Aorta (tissue), 5 donors: ENCODE measurements at places on chromosomes 1 and 21. TPM values are rescaled to one million over a fixed set of nuclear protein-coding genes. Genes with fewer than 3 reads are reported as not detected.

- DNase-seq: no peak
Measured at GRCh38 chr1:77608893-77609292, 73.6 kb downstream of the ZZZ3 start.

The ANKRD13C gene
- 25.6 TPM for total RNA-seq

GRCh38 chr1:223515421-223515820, 122.2 kb downstream of the CCDC185 start:
- DNase-seq: no peak

DNA sequence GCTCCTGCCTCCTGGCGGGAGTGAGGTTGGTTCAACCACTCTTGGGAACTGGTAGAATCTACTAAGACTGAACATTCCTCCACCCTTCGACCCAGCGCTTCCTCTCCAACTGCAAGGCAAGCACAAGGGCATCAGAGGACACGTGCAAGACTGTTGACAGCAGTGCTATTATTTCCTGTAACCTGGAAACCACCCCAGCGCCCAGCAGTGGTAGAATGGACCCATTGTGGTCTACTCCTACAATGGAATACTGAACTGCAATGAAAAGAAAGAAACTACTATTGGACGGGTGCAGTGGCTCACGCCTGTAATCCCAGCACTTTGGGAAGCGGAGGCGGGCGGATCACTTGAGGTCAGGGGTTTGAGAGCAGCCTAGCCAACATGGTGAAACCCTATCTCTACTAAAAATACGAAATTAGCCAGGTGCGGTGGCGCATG, 33.0 kb upstream of the TARDBP start:
- DNase-seq: no peak

GRCh38 chr1:92817986-92818764, 13.7 kb upstream of the RPL5 start:
- DNase-seq: no peak

DNA sequence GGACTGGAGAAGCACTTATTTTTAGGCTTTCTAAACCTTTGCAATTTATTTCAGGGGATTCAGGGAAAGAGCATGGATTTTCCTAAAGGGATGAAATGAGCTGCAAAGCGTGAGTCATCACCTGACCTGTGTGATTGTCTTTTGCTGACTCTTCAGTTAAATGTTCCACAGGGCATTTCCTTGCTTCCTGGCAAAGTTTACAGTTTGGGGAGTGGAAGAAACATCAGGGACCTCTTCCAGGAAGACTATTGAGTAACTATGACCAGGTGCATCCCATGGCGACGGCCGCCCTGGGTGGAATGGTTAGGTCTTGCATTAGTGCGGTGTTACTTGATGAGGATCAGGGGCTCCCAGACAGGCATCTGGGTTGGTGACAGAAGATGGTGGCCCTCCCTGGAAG, 79.5 kb upstream of the SIPA1L2 start:
- DNase-seq: no peak

DNA sequence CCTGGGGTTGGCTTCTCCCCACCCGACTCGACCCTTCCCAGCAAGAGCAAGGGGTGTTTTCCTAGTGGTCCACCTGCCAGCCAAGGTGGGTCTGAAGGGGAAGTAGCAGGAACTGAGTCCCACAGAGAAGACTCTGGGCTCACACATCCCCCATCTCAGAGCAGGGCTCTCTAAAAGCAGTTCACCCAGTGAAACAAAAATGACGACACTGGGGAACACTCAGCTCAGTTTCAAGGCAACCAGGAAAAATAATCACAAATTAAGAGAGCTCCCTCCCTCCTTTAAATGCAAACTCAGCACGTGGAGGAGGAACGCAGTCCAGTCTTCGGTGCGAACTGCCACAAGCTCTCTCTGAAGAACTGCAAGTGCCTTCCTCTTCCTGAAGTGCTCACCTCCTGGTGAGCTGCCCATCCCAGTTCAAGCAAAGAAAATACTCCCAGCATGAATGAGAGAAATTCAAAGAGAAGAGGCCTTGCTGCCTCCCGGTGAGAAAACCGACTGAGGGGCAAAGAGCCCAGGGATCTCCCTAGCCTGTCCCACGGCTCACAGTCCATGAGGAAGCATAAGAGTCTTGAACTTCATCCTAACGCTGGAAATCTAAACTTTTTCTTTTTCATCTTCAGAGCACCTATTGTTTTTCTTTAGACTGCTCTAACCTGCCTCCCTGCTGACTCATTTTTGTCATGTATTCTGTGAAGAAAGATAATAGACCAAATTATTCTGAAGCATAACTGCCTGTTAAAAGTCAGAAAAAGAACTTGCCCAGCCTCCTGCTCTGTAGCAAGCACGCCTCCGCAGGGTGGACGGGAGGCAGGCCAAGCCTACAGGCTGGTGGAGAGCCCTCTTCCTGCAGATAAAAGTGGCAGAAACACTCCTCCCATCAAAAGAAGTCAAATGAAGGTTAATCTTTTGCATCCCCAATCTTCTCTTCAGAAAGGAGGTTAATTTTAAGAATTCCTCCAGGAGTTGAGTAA, 281.4 kb downstream of the HHIPL2 start:
- no peak for DNase-seq

The PTPRU gene
- 16.0 TPM for total RNA-seq

GRCh38 chr1:87887100-87887499, 558.4 kb downstream of the LMO4 start:
- no peak for DNase-seq

DNA sequence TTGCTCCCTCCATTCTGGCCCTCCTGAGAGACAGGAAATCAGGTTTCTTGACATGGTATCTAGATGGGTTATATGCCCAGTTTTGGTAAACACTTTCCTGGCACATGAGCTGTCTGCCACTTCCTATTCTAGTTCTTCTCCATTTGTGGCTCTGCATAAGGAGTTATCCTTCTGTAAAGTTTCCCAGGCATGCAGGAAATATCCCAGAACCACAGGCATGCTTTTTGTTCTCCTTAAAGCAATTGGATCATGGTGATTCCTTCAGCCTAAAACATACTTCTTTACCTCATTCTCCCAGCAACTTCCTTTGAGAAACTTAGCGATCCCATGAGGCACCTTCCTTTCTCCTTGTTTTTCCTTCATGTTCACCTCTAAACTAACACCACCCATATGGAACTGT, 199.8 kb downstream of the CRB1 start:
- DNase-seq: no peak

The TLCD4 gene
- total RNA-seq: 17.3 TPM

DNA sequence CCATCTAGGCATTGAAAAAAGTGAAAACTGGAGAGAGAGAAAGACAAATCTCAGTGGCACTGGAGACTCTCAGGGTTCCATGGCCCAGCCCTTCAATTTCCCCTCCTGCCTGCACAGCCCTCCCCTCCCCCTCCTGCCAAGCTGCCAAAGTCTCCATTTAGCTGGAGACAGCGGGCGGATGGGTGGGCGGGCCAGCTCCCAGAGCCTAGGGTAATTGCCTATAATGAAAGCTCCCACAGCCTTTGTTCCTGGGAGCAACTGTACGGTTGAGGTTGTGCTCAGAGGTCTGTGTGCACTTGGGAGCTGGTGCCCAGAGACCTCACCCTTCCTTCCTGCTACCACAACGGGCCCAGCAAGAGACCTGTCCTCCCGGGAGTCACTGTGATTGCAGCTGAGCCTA, 89.6 kb downstream of the NAV1 start:
- no peak for DNase-seq

The AQP10 gene
- total RNA-seq: 0.26 TPM

The MYOG gene
- total RNA-seq: not detected

GRCh38 chr1:236480758-236481436, 42.9 kb upstream of the LGALS8 start:
- no peak for DNase-seq

The CLEC20A gene
- not detected for total RNA-seq

The SDC3 gene
- total RNA-seq: 72.7 TPM

The DLGAP3 gene
- 0.36 TPM for total RNA-seq

- DNase-seq: peak; percentile 91
Measured at GRCh38 chr1:27300341-27301051, 21.5 kb upstream of the TMEM222 start.

- DNase-seq: no peak
Measured at GRCh38 chr1:247322849-247323586, 8.6 kb downstream of the ZNF496 start.

The AMY2B gene
- total RNA-seq: 16.7 TPM

GRCh38 chr21:27572696-27573095, 605.8 kb upstream of the ADAMTS5 start:
- DNase-seq: no peak

The VSIG8 gene
- 0.21 TPM for total RNA-seq

The S100A1 gene
- total RNA-seq: 0.69 TPM

- no peak for DNase-seq
Measured at GRCh38 chr1:244887281-244887680, 22.9 kb upstream of the HNRNPU start.

- no peak for DNase-seq
Measured at GRCh38 chr1:147080671-147081394, 91.4 kb downstream of the PRKAB2 start.

- no peak for DNase-seq
Measured at GRCh38 chr1:242728696-242729095, 204.2 kb upstream of the PLD5 start.

The DPYD gene
- 51.3 TPM for total RNA-seq

GRCh38 chr1:64980745-64981600, 14.6 kb upstream of the JAK1 start:
- DNase-seq: no peak

The ATP1A4 gene
- not detected for total RNA-seq

The GOLT1A gene
- not detected for total RNA-seq

DNA sequence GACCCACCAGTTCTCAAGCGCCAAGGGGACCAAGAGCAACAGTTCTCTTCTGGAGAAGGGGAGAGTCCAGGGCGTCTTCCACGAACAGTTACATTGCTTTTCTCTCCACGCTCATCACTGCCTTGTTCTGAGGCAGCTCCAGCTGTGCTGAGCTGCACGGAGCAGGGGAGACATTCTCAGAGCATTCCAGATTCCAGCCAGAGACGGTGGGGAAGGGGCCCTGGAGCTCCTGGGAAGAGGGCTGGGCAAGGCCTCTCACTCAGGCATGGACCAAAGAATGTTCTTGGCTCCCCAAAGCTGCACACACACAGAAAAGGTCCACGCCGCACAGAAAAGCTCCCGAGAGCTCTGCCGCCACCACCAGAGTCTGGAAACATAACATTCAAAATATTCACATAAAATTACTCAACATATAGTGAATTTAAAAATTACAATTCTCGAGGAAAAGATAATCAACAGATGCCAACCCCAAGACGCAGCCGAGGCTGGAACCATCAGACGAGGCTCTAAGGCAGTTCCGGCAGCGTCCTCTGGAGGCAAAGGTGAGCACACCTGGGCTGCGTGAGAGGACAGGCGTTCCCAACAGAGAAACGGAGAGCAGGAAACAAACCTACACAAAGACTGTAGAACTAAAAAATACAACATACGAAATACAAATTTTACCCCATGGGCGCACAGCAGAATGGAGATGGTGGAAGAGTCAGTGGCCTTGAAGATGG, 40.5 kb downstream of the UBE2G2 start:
- no peak for DNase-seq

GRCh38 chr21:36973986-36974850, 7.7 kb upstream of the HLCS start:
- DNase-seq: no peak

- DNase-seq: no peak
Measured at GRCh38 chr1:208538587-208538986, 294.4 kb upstream of the PLXNA2 start.

- DNase-seq: no peak
Measured at GRCh38 chr21:33268737-33269441, 2.7 kb downstream of the IL10RB start.

- no peak for DNase-seq
Measured at GRCh38 chr1:10734962-10735544, 61.4 kb downstream of the CASZ1 start.

GRCh38 chr1:24391882-24392603, 21.5 kb downstream of the STPG1 start:
- peak; percentile 71 for DNase-seq

The SH2D1B gene
- 0.45 TPM for total RNA-seq

GRCh38 chr1:213179784-213180183, 128.7 kb downstream of the RPS6KC1 start:
- DNase-seq: no peak

- DNase-seq: peak; percentile 88
Measured at GRCh38 chr1:3529099-3529729, 74.7 kb downstream of the ARHGEF16 start.

The GPA33 gene
- total RNA-seq: not detected

GRCh38 chr1:52268372-52268771, 97.6 kb downstream of the CC2D1B start:
- no peak for DNase-seq

DNA sequence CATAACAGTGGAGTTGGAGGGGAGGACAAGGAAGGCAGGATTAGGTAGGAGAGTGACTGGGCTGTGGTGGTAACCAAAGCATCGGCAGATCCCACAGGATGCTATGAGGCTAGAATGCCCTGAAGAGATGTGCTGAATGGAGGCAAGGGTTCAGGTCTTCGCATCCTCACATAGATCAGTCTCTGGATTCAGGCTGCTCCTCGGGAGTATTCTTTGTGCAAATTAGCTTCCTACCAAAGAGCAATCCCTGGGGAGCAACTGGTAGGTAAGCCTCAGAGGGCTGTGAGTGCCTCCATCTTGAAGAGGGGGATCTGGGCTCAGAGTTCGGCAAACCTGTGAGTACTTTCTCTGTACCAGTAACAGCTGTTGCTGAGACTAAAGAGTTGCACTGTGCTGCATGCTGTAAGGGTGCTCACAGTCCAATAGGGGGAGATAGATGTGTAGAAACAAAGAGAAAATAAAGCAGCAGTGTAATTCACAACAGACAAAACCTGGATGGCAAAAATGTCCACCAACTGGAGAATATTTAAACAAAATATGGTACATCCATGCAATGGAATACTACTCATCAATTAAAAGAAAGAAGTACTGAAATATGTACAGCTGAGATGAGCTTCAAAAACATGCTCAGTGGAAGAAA, 322.4 kb upstream of the DEPDC1 start:
- no peak for DNase-seq

- no peak for DNase-seq
Measured at GRCh38 chr1:185426848-185427247, 109.8 kb upstream of the IVNS1ABP start.

The NUAK2 gene
- total RNA-seq: 2.5 TPM
